ENCODE measurements at places on chromosomes 4 and X.

- no peak for DNase-seq
These were observed 54.0 kb downstream of the TBL1X start for GRCh38 chrX:9518889-9519288.

DNA sequence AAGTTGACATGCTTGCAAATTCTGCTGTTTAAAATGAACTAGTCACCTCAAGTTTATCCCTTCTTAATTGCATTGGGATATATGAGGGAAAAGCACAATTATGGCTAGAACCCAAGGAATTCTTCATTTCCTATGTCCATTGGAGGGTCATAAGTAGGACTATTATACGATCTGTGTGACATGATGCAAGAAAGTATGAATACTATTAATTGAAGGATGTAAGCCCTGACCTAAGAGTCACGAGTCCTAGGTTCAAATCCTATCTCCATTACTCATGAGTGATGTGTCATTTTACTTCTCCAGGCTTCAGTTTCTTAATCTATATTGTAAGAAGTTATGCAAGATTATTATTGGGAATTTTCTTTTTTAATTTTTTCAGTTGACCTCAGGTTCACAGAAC, 542.9 kb upstream of the GRIA3 start:
- DNase-seq = no peak

DNA sequence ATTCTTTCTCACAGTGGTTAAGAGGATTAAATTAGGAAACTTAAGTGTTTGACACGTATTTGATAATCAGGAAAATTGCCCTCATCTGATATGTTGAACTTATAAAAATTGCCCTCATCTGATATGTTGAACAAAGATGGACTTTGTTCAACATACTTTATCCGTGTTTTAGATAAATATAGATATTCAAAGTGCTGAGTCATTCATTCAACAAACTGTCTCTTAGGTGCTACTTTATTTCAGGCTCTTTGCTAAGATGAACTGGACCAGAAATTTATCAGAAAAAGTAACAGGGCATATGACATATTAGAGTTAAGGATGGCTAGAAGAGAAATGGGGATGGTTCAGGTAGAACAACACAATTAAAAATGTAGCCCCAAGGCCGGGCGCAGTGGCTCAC, 81.7 kb downstream of the IL1RAPL1 start:
- DNase-seq = no peak

DNA sequence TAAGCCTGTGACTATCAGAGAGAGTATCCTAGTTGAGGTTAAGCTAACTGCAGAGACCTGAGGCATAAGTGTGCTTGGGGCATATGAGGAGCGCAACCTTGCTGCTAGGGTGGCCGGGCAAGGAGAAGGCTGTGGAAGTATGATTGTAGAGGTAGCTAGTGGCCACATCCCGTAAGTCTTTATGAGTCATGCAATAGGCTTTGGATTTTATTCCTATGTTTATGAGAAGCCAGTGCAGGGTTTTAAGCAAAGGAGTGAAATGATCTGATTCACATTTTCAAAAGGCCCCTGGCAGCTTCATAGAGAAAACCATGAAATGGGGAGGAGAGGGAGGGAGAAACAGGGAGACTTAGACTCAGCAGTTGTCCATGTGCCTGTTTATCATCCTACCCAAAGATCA, 92.1 kb upstream of the WDFY3 start:
- no peak for DNase-seq

DNA sequence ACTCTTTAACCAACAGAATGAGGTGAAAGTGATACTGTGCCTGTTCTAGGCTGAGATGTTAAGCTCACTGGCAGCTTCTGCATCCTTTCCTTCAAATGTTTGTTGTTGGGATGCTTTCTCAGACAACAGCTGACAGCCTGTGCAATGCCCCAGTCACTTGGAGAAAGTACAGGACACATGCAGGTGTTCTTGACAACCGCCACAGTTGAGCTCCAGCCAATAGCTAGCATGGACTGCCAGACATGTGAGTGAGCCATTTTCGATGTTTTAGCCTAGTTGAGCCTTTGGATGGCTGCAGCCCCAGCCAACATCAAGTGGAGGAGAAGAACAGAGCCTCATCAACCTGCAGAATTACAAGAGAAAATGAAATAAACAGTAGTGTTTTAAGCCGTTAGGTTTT, 94.1 kb upstream of the PPP3CA start:
- DNase-seq = no peak

- DNase-seq = no peak
These were observed 6.6 kb downstream of the IBSP start for GRCh38 chr4:87805971-87806370.
